ENCODE measurements at places on chromosomes 11 and 22.

DNA sequence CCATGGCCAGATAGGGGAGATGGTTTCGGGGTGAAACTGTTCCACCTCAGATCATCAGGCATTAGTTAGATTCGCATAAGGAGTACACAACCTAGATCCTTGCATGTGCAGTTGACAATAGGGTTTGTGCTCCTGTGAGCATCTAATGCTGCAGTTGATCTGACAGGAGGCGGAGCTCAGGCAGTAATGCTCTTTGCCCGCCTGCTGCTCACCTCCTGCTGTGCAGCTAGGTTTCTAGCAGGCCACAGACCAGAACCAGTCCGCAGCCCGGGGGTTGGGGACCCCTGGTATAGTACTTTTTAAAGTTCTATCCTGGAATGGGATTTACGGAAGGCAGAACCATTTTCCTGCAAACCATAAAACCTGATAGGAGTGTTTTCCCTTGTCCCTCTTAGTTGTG lies 54.6 kb downstream of the POLD3 start:
- no peak for DNase-seq

- no peak for DNase-seq
Observed at GRCh38 chr11:83046621-83047172, 25.0 kb downstream of the RAB30 start.

DNA sequence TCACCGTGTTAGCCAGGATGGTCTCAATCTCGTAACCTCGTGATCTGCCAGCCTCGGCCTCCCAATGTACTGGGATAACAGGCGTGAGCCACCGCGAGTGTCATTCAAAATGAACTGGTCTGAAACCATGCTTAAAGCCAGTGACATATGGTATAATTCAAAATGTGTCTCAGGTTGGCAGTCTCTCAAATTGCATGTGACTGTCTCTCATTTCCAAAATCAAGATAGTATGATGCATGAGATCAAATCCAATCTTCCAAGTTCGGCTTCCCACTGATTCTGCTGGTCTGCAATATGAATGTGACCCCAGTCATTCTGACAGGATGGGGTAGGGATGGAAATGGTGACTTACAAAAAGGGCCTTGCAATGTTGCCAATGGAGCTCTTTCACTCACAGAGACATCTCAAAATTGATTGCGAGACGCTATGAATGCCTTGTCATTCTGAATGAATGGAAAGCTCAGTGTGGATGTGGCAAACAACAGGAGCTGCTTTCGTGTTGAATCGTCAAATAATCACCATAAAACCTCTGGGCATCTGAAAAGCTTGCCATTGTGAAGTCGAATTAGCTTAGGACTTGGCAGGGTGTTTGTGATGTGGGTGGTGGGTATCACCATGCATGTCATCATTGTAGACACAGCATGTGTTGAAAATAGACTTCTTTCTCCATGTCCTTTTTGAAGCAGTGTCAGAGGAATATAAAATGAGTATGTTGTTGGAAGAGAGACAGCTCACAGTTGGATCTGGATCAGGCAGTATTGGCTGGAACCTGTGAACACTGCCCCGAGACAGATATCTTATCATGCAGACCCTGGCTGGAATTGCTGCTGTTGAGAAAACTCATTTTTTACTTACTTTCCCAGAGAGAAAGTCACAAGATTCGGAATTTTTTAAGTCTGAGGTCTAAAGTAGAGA lies 12.2 kb downstream of the SLN start:
- DNase-seq: peak; percentile 54

GRCh38 chr11:68956547-68957254 lies 24.1 kb downstream of the MRGPRD start:
- DNase-seq: no peak

GRCh38 chr11:72815110-72815618 lies 953 bp downstream of the ATG16L2 start:
- DNase-seq: no peak

- peak; percentile 33 for DNase-seq
Observed at GRCh38 chr11:20112291-20113148, 47.8 kb downstream of the DBX1 start.

DNA sequence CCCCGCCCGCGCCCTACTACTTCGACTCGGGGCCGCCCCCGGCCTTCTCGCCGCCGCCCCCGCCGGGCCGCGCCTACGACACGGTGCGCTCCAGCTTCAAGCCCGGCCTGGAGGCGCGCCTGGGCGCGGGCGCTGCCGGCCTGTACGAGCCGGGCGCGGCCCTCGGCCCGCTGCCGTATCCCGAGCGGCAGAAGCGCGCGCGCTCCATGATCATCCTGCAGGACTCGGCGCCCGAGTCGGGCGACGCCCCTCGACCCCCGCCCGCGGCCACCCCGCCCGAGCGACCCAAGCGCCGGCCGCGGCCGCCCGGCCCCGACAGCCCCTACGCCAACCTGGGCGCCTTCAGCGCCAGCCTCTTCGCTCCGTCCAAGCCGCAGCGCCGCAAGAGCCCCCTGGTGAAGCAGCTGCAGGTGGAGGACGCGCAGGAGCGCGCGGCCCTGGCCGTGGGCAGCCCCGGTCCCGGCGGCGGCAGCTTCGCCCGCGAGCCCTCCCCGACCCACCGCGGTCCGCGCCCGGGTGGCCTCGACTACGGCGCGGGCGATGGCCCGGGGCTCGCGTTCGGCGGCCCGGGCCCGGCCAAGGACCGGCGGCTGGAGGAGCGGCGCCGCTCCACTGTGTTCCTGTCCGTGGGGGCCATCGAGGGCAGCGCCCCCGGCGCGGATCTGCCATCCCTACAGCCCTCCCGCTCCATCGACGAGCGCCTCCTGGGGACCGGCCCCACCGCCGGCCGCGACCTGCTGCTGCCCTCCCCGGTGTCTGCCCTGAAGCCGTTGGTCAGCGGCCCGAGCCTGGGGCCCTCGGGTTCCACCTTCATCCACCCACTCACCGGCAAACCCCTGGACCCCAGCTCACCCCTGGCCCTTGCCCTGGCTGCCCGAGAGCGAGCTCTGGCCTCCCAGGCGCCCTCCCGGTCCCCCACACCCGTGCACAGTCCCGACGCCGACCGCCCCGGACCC lies 17.4 kb upstream of the ACR start:
- DNase-seq: no peak

- DNase-seq: no peak
Observed at GRCh38 chr11:125062218-125062930, 731 bp upstream of the SLC37A2 start.

GRCh38 chr22:24370401-24370800 lies 57.0 kb upstream of the ADORA2A start:
- peak; percentile 61 for DNase-seq

DNA sequence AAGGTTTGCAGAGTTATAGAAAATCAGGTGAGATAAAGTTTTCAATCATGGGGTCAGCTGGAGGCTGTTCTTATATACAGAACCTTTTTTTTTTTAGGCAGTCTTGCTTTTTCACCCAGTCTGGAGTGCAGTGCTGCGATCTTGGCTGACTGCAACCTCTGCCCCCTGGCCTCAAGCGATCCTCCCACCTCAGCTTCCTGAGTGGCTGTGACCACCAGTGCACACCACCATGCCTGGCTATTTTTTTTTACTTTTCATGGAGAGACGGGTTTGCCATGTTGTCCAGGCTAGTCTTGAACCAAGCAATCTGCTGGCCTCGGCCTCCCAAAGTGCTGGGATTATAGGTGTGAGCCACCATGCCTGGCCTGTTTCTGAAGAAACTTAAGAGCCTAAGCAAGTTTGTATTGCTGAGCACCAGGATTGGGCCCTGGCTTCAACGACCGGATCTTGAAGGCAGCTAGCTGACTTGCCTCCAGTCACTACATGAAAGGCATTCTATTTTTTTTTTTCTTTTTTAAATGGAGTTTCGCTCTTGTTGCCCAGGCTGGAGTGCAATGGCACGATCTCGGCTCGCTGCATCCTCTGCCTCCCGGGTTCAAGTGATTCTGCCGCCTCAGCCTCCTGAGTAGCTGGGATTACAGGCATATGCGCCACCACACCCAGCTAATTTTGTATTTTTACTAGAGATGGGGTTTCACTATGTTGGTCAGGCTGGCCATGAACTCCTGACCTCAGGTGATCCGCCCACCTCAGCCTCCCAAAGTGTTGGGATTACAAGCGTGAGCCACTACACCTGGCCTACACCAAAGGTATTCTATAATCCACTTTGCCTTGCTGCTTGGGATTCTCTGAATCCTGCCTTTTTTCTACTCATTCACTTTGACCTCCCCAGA lies 7.6 kb downstream of the XBP1 start:
- DNase-seq: no peak

GRCh38 chr22:29744902-29745301 lies 21.9 kb downstream of the ZMAT5 start:
- DNase-seq: peak; percentile 91

DNA sequence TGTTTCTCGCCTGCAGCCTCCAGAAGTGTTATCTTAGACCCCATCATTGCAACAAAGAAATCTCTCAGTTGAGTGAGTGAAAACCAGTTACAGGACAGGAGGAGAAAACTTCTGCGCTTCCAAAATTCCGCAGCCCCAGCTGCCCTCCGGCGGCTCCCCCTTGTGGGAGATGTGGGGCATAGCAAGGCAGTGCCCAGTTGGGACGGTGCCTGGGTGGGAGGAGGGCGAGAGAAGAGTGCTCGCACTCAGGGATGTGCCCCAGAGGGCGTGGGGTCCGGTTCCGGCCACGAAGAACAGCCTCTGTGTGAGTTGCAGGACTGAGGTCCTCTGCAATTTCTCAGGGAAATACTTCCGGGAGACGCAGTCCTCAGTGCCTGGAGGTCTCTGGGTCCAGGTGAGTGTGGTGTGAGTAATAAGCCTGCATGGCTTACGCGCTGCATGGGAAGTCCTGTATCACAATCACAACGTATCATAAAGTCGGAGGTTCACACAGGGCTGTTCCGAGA lies 87.0 kb upstream of the BLID start:
- peak; percentile 88 for DNase-seq

GRCh38 chr11:529728-530411 lies 5.5 kb downstream of the HRAS start:
- no peak for DNase-seq

- DNase-seq: peak; percentile 77
Observed at GRCh38 chr11:128695539-128696221, 1.8 kb downstream of the FLI1 start.

DNA sequence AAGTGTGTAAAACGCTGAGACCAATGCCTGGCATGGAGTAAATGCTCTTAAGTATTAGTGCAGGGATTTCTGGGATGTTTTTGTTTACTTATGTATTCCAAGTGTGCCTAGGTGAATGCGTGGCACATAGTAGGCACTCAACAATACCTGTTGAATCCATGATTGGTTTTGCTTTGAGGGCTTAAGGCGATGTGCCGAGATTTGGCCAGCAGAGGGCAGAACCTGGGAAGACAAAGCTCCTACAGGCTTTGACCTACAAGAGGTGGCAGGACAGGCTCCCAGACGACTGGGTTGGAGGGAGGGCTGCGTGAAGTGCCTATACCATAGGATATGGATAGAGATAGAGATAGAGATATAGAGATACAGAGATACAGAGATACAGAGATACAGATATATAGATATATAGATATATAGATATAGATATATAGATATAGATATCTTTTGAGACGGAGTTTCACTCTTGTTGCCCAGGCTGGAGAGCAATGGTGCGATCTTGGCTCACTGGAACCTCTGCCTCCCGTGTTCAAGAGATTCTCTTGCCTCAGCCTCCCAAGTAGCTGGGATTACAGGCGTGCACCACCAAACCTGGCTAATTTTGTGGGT lies 13.9 kb downstream of the KCNE3 start:
- peak; percentile 56 for DNase-seq

GRCh38 chr11:104881117-104881794 lies 17.0 kb downstream of the CASP12 start:
- DNase-seq: no peak

DNA sequence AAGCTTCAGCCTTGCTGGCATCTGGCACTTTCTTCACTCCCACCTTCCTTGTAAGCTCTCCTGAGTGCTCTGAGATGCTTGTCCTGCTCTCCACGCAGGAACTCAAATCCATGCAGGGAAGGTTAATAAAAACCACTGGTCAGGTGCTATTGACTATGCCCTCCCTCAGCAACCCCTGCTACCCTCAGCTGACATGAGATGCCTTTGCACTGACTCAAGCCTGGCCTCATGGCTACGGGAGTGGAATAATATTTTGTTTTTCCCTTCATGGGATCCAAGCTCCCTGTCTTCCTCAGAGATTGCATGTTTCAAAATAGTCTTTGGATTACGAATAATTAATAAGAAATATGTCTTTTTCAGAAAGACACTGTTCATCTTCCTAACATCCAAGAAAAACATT lies 31.7 kb upstream of the ABCC8 start:
- DNase-seq: peak; percentile 44

DNA sequence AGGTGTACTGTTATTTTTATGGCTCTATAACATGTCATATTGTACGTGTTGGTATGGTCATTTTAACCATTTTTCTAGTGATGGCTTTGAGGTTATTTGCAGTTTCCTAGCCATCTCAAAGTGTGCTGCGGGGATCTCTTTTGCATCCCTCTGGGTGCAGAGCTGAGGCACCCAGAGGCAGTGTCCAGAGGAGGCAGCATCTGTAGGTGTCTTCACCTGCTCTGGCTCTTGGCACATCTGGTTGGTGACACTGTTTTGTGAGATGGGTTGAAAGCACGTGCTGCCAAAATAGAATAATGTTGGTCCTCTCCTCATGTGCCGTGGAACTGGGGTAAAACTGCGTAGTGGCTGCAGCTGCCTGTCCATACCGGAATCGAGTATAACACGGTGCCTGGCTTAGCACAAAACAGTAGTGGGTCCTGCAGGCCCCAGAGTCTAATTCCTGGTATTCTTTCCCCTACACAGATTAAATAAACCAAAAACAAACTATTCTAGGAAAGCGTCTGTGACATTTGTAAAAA lies 12.9 kb downstream of the NEAT1 start:
- DNase-seq: no peak

- DNase-seq: peak; percentile 54
Observed at GRCh38 chr22:35023692-35024363, 42.1 kb upstream of the ISX start.

GRCh38 chr22:35430897-35431322 lies 31.0 kb downstream of the MCM5 start:
- DNase-seq: peak; percentile 87

GRCh38 chr22:30286813-30287647 lies 2.3 kb downstream of the CASTOR1 start:
- no peak for DNase-seq

DNA sequence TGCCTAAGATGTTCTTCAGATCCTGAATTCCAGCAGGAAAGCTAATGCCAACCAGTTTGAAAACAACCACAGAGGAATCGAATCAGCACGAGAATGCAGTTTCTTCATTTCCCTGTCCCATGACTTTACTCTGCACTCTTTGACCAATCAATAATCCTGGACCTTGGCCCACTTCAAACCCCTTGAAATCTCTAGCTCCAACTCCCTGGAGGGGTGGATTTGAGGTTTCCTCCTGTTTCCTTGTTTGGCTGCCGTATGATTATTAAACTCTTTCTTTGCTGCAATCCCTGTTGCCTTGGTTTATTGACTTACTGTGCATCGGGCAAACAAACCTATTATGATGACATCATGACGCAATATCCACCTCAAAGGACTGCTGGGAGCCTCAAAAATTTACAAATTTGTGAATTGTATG lies 109.3 kb downstream of the FBXO7 start:
- no peak for DNase-seq

DNA sequence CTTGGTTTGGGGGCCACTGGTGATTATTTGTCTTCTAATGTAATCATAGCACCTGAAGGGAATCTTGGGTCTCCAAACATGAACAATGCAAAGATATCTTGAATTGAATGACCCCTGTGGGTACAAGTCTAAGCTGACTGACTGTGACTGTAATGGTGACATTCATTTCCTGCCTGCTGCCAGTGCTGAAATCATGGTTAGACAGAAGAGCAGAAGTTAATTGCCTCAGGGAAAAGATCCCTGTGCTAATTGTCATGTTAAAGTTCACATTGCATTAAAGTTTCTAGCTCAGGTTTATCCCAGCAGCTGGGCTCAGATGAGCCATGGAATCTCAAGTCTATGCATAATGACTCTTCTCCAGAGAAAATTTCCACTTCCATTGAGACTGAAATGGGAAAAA lies 772.0 kb downstream of the ETS1 start:
- no peak for DNase-seq
